ENCODE measurements at places on chromosomes 1 and 21.

GRCh38 chr1:96049759-96050409 is 671.7 kb upstream of the PTBP2 start:
- no peak for DNase-seq

DNA sequence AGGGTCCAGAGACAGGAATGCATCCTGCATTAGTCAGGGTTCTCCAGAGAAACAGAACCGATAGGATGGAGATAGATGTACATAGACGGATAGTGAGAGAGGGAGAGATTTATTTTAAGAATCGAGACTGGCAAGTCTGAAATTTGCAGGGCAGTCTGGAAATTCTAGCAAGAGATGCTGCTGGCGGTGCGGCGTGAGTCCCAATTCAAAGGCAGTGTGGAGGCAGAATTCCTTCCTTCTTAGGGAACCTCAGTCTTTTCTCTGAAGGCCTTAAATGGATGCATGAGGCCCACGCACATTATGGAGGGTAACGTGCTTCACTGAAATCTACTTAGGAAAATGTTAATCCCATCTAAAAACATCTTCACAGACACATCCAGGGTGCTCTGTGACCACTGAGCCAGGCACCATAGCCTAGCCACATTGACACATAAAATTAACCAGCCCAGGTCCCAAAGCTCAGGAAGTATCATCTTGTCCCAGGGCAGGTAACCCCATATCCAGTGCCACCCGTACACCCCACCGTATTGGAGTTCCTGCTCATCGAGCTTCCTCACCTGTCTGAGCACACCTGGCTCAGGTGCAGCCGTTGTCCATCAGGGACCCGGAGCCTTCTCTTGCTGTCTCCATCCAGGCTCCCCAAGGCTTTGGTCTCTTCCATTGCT is 9.7 kb upstream of the PKNOX1 start:
- no peak for DNase-seq

- DNase-seq = no peak
Observed at GRCh38 chr1:35727434-35728040, 8.9 kb upstream of the C1orf216 start.

GRCh38 chr1:24299901-24300300 is 19.3 kb upstream of the GRHL3 start:
- no peak for DNase-seq

DNA sequence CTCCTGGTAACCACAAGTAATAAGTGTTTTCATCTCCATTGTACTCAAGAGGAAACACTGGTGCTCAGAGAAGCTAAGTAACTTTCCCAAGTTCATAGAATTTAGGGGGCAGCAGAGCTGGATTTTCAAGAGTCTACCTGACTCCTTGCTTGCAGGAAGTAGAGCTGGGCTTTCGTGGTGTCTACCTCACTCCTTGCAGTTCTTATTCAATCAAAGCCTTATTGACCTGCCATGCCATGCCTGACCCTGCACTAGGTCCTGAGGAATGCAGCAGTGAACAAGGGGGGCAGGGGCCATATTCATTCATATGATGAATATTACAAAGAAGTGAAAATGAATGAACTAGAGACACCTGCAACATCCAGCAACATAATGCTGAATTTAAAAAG is 93.3 kb downstream of the GLIS1 start:
- DNase-seq = no peak

- DNase-seq = no peak
Observed at GRCh38 chr1:234858722-234859121, 248.7 kb upstream of the IRF2BP2 start.

Measured in suppressor macrophage treated with lipopolysaccharide for 4 hours (primary cell).